Activated naive CD4-positive, alpha-beta T cell treated with anti-CD3 and anti-CD28 coated beads, Interleukin-2, amount 10 ng/mL, durations not matched to agents 7 days and 5 days (primary cell): ENCODE measurements at places on chromosomes 7 and 10.

DNA sequence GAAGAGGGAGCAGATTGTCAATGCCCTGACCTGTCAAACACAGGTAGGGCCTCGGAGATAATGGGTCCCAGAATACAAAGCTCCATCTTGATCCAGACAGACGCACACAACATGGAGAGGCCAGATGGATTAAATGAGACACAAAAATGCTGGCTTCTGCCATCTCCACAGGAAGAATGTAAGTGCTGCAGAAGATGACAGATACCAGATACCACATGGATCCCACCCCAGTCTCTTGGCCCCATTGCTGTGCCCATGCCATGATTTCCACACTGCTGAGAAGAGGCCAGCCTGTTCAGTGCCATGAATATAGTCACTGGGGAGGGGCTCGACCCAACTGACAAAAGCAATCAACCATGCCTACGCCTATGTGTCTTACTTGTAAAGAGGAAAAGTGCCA, 487.9 kb downstream of the PARD3 start:
- no peak for DNase-seq

DNA sequence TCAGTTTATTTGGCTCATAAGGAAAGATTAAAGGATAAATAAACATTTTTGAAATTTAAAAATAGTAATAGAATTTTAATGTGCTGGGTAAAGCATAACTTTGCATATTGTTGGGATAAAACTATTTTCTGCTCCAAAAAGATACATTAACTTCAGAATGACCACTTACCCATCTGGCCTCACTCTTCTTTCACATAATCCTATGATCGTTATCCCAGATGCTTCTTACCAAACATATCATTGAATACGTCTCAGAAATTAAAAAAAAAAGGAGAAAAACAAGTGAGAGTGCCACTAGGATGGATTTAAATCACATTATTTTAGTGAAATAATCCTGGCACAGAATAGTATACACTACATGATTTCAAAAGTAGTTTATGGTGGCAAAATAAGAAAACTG, 677.5 kb upstream of the ZWINT start:
- DNase-seq: no peak

- DNase-seq: no peak
Observed at GRCh38 chr7:12013983-12014382, 182.0 kb upstream of the THSD7A start.

GRCh38 chr7:111893190-111893589, 313.0 kb downstream of the DOCK4 start:
- DNase-seq: no peak

GRCh38 chr7:69060516-69060915, 537.8 kb upstream of the AUTS2 start:
- no peak for DNase-seq

- DNase-seq: no peak
Observed at GRCh38 chr7:141452911-141453310, 98.3 kb upstream of the AGK start.

GRCh38 chr7:128132426-128133069, 101.3 kb upstream of the LRRC4 start:
- no peak for DNase-seq

- DNase-seq: no peak
Observed at GRCh38 chr7:95276114-95276513, 48.2 kb downstream of the PON1 start.

GRCh38 chr10:5683065-5683464, 1.6 kb upstream of the TASOR2 start:
- no peak for DNase-seq

- no peak for DNase-seq
Observed at GRCh38 chr10:13347043-13347499, 1.0 kb downstream of the SEPHS1 start.

DNA sequence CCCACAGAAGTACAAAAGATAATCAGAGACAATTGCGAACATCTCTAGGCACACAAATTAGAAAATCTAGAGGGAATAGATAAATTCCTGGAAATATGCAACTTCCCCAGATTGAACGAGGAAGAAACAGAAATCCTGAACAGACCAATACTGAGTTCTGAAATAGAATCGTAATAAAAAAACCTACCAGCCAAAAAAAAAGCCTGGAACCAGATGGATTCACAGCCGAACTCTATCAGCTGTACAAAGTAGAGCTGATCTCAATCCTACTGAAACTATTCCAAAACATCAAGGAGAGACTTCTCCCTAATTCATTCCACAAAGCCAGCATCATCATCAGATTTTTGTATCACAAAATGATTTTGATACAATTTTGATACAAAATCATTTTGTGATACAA, 206.4 kb downstream of the REEP3 start:
- no peak for DNase-seq

DNA sequence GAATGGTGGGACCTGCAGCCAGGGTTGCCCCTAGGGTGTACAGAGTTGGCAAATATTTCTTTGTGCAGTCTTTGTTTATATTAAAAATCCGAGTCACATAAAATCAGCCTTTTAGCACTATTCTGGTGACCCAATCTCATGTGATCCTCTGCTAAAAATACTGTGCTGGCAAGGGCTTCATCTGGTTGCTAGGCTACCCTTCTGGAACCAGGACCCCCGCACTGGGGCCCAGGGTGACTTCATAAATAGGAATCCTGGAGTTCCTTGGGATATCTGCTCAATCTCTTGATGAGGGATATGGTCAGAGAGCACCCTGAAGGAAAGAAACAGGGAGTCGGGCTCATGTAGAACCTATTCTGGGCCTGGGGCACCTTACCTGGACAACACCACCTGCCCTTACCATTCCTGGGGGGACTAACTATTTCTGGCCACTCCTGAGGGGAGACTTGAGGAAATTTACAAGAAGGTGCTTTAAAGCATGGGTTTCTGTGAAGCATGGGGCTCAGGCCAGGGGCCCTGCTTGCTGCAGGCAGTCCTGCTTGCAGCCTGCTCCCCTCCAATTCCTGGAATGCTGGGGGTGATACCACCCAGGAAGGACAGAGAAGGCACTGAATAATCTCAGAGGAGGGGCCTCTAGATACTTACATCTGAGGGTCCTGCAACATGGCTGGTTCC, 44.7 kb downstream of the SH2D4B start:
- DNase-seq: no peak

DNA sequence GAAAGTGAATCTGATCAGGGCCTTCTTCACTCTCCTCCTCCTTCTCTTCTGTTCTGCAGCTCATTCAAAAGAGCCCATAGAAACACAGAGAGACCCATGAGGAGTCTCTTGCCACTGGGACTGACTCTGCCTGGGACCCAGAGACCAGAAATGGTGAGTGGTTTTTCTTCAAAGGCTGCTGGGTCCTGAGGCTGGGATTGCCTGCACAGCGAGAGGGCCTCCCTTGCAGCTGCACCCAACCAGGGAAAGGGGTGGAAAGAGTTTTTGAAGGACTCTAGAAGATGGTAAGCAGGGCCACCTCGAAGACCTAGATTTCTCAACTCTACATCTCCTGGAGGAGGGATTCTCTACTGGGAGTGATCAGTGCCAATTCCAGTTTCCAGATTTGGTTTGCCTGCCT, 15.5 kb upstream of the HOXA13 start:
- DNase-seq: no peak

DNA sequence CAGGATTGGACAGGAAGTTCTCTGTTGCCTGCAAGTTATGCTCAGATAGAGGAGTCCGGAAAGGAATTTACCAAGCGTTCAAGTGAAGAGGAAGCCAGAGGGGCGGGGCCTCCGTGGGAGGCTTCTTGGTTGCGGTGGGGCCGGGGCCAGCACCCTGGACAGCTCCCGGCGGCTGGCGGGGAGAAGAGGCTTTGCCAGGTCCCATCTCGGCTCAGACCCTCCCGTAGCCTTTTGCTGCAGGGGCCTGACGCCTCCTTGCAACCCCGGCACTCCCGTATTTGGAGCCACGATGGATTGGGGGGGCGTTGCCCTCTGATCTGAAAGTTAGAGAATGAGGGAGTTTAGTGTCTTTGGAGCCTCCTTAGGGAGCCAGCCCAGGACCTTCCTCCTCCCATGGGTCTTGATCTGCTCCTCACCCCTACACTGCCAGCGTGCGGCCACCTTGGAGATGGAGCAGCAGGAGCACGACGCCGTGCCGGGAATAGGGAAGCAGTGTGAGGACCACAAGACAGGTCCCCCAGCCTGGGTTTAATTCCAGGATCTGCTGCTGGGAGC, 3.1 kb upstream of the SLC18A3 start:
- peak; percentile 88 for DNase-seq

GRCh38 chr10:100146875-100147650, 38.8 kb downstream of the ERLIN1 start:
- DNase-seq: no peak

- DNase-seq: no peak
Observed at GRCh38 chr7:79778786-79779770, 325.6 kb upstream of the MAGI2 start.

- DNase-seq: no peak
Observed at GRCh38 chr7:134602881-134603451, 43.7 kb upstream of the BPGM start.

- no peak for DNase-seq
Observed at GRCh38 chr7:16170671-16171070, 250.7 kb downstream of the CRPPA start.

GRCh38 chr7:134203186-134203889, 76.2 kb downstream of the LRGUK start:
- DNase-seq: no peak

DNA sequence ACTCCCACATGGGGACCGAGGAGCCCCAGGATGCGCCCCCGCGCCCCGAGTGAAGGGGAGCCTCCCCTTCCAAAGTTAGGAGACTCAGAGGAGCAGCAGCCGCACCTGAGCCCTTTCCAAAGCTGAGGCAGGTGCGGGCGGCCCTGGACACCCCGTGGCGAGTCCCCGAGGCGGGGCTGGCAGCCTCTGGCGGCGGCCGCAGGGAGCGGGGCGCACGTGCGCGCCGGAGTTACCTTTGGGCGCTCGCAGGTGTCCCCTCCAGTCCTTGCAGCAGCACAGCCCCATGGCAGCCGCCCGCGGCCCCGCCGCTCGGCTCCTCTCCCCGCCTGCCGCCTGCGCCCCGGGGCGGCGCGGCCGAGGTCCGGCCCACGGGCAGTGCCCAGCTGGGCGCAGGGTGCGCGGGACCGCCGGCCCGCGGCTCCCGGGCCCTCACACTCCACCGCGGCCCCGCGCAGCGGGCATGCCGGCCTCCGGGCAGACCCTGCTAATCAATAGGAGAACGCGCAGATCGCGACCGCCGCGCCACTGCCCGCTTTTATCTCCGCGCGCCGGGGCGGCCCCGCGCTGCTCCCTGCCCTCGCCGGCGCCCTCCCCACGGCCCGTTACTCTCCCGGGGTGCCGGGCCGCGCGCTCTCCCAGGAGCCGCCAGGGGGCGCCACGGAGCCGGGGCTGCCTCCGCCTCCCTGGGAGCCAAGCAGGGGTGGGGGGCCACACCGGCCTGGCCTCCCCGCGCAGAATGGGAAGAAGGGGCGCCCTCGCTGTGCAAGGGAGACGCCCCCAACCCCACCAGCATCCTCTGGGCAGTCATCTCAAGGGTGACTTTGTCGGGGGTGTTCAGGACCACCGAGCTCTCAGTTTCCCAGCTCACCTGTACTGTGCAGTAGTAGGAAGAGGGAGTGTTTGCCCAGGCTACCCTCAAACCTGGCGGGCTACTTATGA, 80.8 kb downstream of the ARHGAP22 start:
- DNase-seq: no peak

DNA sequence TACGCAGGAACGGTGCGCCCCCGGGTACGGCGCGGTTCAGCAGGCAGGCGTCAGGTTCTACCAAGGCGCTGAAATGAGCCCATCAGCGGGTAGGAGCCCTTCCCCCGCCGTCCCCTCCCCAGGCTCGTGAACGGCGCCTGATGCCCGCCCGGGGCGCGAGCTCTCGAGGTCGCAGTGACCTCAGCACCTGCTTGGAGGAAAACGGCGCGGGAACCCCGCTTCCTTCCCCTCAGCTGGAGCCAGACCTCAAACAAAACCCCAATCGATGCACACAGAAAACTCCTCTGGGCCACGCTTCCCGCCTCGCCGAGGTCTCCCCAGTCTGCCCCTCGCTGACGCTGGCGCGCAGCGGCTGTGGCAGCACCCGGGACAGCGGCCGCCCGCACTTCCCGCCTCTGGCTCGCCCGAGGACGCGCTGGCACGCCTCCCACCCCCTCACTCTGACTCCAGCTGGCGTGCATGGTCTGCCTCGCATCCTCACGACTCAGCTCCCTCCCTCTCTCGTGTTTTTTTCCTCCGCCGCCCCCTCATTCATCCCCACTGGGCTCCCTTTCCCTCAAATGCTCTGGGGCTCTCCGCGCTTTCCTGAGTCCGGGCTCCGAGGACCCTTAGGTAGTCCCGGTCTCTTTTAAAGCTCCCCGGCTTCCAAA, 514 bp upstream of the GAD2 start:
- peak; percentile 44 for DNase-seq

DNA sequence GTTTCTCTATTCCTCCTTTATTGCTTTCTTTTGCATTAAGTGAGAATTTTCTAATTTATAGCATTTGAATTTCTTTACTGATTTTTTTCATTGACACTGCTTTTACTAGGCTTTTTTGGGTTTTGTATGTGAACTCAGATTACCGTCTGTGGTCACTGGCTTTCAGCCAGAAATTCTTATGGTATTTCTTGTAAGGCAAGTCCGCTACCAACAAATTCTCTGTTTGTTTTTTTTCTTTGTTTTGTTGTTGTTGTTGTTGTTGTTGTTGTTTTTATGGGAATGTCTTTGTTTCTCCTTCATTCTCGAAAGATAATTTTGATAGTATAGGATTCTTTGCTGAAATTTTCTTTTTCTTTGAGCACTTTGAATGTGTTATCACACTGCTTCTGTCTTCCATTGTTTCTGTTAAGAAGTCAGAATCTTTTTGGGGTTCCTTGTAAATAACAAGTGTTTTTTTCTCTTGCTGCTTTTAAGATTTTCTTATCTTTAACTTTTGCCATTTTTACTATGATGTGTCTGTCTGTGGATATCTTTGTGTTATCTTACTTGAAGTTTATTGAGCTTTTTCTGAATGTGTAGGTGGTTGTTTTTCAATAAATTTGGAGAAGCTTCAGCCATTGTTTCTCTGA, 7.2 kb downstream of the NET1 start:
- no peak for DNase-seq

- no peak for DNase-seq
Observed at GRCh38 chr10:86506062-86506461, 15.5 kb downstream of the WAPL start.

GRCh38 chr10:99535764-99536337, 3.1 kb downstream of the NKX2-3 start:
- no peak for DNase-seq

- no peak for DNase-seq
Observed at GRCh38 chr7:18566829-18567228, 71.3 kb downstream of the HDAC9 start.

- DNase-seq: no peak
Observed at GRCh38 chr10:80324086-80324485, 32.5 kb downstream of the DYDC1 start.

- DNase-seq: no peak
Observed at GRCh38 chr7:2820508-2820934, 23.6 kb downstream of the GNA12 start.

- DNase-seq: no peak
Observed at GRCh38 chr7:34417781-34418180, 240.2 kb upstream of the NPSR1 start.
